ENCODE measurements at places on chromosomes 13 and 19. TPM values are rescaled to one million over a fixed set of nuclear protein-coding genes. Genes with fewer than 3 reads are reported as not detected.

The CBY2 gene
- total RNA-seq = not detected

The FLT1 gene
- total RNA-seq = 0.60 TPM

The SARS2 gene
- 27.0 TPM for total RNA-seq

The ZNF556 gene
- total RNA-seq = not detected

The ZNF547 gene
- 2.1 TPM for total RNA-seq

The YJEFN3 gene
- 0.17 TPM for total RNA-seq
